ENCODE measurements at places on chromosomes 6 and 20.

DNA sequence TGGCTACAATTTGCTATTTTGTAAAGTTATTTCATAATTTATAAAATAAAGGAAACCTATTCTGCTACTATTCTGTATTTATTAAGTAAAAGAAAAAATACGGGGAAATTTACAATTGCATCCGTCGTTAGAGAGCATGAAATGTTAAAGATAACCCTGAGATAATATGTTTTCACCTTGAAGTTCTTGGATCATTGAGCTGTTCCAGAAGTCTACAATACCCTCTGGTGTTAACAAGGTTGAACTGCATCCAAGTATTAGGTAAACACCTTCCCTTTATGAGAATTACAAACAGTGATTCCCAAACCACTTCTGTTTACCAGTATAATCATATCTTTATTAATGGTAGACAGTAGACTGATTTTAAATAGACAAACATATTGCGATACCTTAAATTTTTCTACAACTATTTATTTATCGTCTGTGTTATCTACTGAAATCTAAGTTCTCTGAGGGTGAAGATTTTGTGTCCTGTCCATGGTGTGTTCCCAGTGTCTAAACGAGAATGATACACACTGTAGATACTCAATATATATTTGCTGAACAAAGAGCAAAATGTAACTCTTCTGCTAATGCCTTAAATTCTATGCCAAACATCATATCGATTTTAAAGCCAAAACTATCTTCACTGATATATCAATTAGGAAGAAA is 28.2 kb downstream of the TBC1D32 start:
- no peak for DNase-seq

- DNase-seq = no peak
Observed at GRCh38 chr6:143505537-143505936, 6.0 kb downstream of the FUCA2 start.

- no peak for DNase-seq
Observed at GRCh38 chr6:12601881-12602280, 114.7 kb upstream of the PHACTR1 start.

DNA sequence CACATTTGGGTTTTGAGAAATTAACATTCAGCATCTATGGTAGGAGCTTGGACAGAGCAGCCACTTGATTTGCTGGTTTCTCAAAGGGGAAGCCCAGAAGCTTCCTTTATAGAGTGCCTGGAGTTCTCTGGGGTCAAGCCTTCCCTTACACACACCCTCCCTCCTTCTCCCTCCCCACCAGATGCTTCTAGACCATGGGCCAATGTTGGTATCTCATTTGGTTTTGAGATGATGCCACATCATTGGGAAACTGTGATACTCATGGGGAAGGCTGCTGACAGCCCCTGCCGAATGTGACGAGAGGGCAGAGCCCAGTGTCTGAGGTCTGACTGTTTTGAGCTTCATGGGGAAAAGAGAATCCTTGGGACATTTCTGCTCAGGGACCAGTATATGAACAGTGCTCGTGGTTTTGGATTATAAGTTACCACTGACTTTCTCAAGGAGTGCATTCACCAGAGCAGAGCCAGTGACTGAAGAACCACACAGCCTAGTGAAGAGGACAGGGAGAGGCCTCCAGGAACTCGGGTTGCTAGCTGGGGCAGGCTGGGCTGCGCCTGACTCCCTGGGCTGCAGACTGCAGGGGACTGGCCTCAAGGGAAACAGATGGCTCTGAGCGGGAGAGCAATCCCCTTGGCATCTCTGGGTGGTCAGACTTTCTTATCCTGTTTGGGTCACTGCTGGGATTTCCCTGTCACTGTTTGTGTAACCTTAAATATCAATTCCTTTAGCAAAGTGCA is 46.4 kb upstream of the CST5 start:
- DNase-seq = no peak

- DNase-seq = no peak
Observed at GRCh38 chr20:49400410-49400809, 82.1 kb downstream of the KCNB1 start.

GRCh38 chr20:58552366-58552934 is 37.3 kb upstream of the APCDD1L start:
- no peak for DNase-seq

GRCh38 chr6:121951123-121951522 is 448.3 kb upstream of the HSF2 start:
- DNase-seq = no peak

- no peak for DNase-seq
Observed at GRCh38 chr6:164150232-164150631, 735.7 kb downstream of the QKI start.

GRCh38 chr6:125797120-125797885 is 6.5 kb downstream of the NCOA7 start:
- DNase-seq = no peak

- no peak for DNase-seq
Observed at GRCh38 chr6:145893586-145893985, 70.6 kb downstream of the SHPRH start.

GRCh38 chr20:49346682-49347081 is 68.8 kb upstream of the ZNFX1 start:
- DNase-seq = no peak

- DNase-seq = no peak
Observed at GRCh38 chr6:51283723-51284355, 465.2 kb downstream of the TFAP2B start.

- DNase-seq = no peak
Observed at GRCh38 chr20:61957961-61958715, 107.5 kb downstream of the TAF4 start.

DNA sequence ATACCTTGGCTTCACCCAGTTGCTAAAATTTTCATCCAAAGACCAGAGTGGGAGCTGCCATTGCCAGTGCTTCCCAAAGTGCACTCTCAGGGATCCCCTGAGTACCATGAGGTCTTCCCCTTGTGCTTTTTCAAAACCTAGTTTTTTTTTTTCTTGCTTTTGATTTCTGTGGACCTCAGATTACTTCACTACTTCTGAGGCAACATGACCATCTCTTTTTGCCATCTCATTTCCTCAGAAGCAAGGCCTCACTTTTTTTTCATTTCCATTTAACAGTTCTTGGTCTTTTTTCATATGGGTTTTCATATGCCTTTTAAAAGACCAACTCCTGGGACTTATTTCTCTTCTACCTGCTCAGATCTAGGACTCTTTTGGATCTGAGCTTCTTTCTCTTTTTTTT is 64.1 kb upstream of the MMS22L start:
- no peak for DNase-seq

DNA sequence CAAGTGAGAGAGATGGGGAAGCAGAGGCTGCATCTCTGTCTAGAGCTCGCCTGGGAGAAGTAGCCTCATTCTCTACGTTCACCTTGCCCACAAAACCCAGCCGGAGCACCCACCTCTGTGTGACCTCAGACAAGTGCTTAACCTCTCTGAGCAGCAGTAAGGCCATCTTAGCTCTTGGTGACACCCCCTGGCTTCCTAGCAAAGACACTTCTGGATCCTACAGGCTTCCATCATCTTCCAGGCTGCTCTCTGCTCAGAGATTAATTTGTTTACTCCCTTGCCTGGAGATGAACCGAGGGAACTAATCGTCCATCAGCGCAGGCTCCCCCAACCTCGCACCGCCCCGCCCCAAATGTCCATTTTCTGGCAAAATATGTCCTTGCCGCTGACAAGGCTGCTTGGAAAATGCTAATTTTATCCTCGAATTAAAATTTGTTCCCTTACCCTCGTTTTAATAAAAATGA is 24.0 kb upstream of the CTNNBL1 start:
- DNase-seq = no peak

- no peak for DNase-seq
Observed at GRCh38 chr20:19252451-19253120, 40.1 kb downstream of the SLC24A3 start.

DNA sequence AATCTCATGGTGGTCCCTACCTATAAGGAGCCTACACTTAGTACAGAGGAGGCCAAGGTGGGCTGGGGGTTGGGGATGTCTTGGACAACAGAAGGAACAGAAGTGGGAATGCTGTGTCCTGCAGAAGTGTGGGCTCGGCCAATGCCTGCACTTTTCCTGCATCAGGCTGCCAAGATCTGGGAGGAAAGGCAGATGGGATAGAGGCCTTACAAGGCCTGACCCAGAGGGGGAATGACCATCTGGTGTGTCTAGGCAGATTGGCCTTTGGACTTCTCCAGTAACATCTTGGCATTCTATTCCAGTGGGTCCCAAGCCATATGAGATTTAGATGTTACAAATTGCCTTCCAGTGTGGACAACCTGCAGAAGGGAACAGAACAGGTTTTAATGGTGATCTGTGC is 124.7 kb upstream of the GPR6 start:
- DNase-seq = no peak

DNA sequence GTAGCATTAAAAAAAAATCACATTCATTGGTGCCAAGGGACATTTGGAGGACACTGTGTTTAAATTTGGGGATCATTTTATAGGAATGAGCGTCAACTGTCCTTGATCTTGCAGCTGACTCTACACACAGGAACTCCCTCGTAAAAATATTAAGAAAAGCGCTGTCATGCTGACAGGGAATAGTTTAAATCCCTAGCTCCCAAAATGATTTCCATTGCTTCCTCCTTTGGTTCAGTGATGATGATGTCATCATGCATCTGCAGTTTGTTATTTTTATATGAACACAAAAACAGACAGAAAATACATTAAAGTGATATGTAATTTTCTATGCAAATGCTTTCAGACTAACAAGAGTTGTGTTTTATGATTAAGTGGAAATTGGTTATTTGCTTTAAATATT is 275.6 kb downstream of the BTBD9 start:
- no peak for DNase-seq

DNA sequence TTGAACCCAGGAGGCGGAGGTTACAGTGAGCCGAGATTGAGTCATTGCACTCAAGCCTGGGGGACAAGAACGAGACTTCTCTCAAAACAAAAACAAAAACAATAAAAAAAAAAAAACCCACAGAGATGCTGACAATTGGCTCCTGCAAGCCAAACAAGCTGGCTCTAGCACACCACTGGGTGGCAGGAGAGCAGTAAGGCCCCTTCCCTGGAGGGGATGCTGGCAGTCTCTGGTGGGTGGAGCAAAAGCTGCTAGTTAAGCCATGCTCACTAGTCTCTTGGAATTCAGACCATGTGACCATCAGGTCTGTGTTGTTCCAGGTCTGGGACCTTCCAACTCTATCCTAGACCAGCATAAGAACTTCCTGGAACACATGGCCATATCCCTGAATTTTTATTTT is 18.9 kb upstream of the DSN1 start:
- no peak for DNase-seq

GRCh38 chr6:131014080-131014776 is 48.8 kb downstream of the EPB41L2 start:
- no peak for DNase-seq

DNA sequence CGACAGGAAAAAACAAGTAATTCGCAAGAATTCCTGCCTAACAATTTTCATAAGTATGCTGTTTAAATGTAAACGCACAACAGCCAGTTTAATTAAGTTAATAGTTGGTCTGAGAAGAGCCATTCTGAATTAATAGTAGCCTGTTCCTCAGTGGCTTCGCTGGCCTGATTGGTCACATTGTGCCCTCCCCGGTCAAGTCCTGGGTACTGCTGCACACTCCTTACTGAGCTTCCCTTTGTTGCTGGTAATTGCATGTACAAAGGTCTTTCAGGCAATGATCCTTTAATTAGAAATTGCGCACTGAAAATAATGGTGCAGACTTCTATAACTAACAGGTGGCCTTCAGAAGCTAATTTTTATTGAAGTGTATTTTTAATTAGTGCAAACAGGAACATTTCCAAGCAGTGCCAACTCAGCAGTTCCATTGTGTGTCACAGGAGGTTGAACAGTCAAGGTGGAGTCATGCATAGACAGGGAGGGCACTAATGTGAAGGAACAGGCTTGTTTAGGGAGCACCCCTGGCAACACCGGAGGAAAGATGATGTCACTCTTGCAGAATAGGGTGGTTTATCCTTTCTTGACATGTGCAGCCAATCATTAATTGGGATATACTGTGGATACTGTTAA is 92.6 kb upstream of the SLC22A23 start:
- DNase-seq = no peak

- DNase-seq = no peak
Observed at GRCh38 chr6:77470983-77471382, 7.7 kb upstream of the HTR1B start.

- DNase-seq = no peak
Observed at GRCh38 chr6:128415387-128415786, 105.0 kb downstream of the PTPRK start.

DNA sequence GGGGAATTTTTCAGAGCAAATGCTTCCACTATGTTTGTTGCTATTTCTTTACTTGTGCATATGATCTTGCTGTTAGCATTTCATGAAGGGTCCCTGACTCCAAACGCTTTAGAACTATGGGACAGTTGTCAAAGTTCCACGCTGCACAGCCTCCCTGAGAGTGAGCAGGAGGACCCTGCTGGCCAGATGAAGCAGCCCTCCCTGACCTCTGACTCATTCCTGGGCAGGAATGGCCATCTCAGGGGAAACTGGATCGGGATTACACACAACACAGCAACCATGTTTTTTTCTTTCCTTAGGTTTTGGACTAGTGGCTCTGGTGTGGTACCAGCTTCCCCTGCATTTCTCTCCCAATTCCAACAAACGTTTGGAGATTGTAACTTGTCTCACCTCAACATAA is 710.9 kb upstream of the AGPAT4 start:
- no peak for DNase-seq

- no peak for DNase-seq
Observed at GRCh38 chr6:15595461-15596173, 67.2 kb downstream of the DTNBP1 start.

GRCh38 chr6:29864037-29864810 is 36.6 kb downstream of the HLA-G start:
- DNase-seq = no peak

- DNase-seq = no peak
Observed at GRCh38 chr6:138987080-138987642, 892 bp downstream of the REPS1 start.

GRCh38 chr20:32007787-32008616 is 2.2 kb upstream of the CCM2L start:
- DNase-seq = no peak

- no peak for DNase-seq
Observed at GRCh38 chr6:52649536-52650160, 21.3 kb upstream of the TMEM14A start.

GRCh38 chr6:23213193-23213592 is 643.8 kb downstream of the HDGFL1 start:
- no peak for DNase-seq

GRCh38 chr6:51398064-51398705 is 579.5 kb downstream of the TFAP2B start:
- DNase-seq = no peak

- DNase-seq = no peak
Observed at GRCh38 chr6:133062077-133062476, 179.1 kb upstream of the EYA4 start.

DNA sequence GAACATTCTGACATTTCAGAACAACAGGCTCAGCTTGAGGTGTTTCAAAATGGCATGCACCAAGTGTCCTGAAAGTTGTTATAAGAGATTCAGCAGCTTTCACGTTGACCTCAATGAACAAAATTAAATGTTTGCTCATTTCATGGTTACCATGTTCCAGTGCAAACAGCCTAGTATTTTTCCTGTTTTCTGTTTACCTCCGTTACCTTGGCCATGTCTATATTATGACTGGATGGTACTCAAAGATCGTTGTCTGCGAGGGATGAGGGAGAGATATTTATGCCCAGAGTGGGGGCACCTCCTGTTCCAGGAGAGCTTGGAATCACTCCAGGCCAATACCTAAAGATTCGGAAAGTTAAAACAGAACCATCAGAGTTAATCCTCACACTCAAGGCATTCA is 83.8 kb upstream of the SASH1 start:
- DNase-seq = no peak
